ENCODE measurements at places on chromosomes 2 and 18.

GRCh38 chr2:227503433-227504406 is 31.8 kb downstream of the AGFG1 start:
- DNase-seq = peak; percentile 36

GRCh38 chr2:236359426-236360045 is 95.3 kb upstream of the ASB18 start:
- DNase-seq = no peak

DNA sequence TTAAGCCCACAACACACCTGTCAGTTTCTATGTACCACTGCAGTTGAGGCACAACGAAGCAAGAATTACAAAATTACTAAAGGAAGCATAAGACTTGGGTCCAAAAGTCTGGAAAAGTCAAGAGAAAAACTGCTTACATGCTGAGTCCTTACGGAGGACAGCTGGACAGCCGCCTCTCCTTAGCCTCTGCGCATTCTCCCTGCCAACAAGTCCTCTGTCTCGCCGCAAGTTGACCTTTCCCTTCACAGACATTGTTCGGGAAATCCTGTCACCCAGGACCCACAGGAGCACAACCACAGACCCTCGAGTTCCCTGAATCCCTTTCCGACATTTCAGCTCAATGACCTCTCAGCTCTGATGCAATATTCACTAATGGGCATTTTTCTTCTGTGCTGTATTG is 525.4 kb upstream of the SALL3 start:
- DNase-seq = no peak

- DNase-seq = peak; percentile 39
Observed at GRCh38 chr2:149099298-149099697, 60.8 kb downstream of the LYPD6B start.

DNA sequence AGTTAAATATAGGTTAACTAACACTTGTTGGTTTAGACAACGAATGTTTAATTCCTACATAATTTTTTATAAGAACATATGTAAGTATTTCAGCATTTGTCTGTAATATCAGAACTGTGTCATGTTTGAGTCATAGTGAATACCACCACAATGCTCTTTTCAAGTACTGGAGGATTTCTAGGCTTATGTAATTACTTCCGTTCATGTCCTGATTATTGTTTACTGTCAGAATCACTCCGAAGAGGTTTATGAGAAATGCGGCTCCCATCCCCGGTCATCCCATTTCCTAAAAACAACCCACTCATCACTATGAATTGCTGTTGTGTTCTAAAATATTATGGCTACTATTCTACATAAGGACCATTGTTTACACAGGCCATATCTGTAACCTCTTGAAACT is 45.1 kb downstream of the CDH19 start:
- DNase-seq = no peak

- DNase-seq = no peak
Observed at GRCh38 chr18:77107292-77107691, 25.3 kb downstream of the MBP start.

- DNase-seq = peak; percentile 36
Observed at GRCh38 chr2:38856165-38856564, 19.6 kb downstream of the DHX57 start.
